ENCODE measurements at places on chromosomes 1 and 21.

GRCh38 chr1:76955652-76956051 is 88.4 kb downstream of the ST6GALNAC5 start:
- DNase-seq = no peak

GRCh38 chr1:29831500-29832117 is 595.3 kb downstream of the PTPRU start:
- no peak for DNase-seq

DNA sequence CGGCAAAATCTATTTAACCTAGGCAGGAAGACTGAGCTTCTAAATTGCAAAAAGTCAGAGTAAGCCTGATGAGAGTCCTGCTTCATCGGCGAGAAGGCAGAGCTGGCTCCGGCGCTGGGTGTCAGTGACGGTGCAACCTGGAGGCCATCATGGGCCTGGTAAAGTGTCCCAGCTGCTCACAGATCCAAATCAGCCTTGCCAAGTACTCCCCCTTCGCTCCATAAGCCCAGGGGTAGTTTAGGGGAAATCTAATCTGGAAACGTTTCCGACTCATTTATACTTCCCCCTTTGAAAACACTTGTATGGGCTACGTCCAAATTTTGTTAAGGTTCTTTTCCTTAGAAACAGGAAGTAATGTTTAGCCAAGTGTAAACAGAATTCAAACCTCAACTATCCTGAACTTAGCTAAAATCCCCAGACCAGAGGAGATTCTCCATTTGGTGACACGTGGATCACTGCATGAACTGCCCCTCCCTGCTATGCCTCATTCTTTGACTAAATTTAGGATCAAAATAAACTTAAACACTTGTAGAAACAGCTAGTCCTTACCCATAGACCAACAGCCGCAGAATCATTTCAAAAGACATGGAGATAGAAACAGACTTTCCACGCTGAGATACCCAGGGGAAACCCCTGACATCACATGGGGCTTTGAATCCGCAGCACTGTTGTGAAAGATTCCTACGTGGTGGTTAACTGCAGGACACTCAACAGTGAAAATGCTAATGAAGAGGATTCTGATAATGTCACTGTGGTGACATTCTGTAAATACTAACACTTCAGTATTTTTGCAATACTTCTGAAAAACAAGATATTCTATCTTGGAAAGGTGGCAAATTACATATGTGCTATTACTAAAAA is 172.7 kb downstream of the TGFBR3 start:
- no peak for DNase-seq

DNA sequence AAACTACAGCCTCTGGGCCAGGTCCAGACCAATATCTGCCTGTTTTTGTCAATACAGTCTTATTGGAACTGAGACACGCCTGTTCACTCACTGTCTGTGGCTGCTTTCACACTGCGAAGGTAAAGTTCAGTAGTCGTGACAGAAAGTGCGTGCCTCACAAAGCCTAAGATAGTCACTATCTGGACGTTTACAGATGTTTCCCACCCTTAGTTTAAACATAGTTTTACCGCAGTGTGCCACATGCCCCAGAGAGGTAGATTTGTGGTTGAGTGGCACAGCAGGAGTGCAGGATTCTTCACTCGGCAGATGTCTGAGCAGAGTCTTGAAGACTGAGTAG is 61.9 kb downstream of the NFASC start:
- DNase-seq = no peak
